Stimulated activated CD4-positive, alpha-beta T cell treated with anti-CD3 and anti-CD28 coated beads, Interleukin-12 subunit alpha, Interleukin-12 subunit beta, amount 100 ng/mL, for 24 hours (primary cell): ENCODE measurements at places on chromosomes 7 and 10.
A peak's percentile ranks its signal among the peaks of the same experiment; 100 is the strongest.

- DNase-seq, result no peak
These were observed 261.1 kb upstream of the CSTF2T start for GRCh38 chr10:51960494-51960895.

GRCh38 chr7:35680403-35681013 lies 14.4 kb downstream of the HERPUD2 start:
- no peak for DNase-seq

DNA sequence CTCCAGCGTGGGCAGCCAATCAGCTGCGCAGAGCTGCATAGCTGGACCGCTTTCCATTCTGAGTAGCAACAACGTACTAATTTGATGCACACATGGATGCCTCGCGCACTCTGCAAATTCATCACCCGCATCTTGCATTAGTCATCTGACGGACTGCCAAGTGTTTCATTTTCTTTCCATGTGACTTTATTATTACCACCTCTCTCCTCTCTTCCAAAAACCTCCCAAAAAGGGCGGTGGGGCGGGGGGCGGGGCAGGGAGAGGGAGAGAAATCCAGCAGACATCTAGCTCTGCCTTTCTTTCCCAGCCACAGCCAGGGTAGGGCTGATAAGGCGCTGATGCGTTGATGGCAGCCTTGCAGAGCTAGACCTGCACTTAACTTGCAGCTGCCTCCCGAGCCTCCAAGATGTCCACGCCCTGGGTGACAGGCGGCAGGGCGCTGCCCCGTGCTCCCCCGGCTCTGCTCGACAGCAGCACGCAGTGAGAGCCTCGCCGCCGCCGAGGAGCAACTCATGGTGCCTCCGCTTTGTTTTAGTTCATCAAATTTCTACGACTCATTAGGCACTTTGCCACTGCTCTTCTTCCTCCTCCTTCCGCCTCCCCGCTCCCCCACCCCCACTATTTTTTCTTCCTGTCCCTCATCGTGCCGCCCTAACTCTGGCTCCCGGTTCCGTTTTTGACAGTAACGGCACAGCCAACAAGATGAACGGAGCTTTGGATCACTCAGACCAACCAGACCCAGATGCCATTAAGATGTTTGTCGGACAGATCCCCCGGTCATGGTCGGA lies 147.3 kb downstream of the CELF2 start:
- peak; percentile 57 for DNase-seq

- DNase-seq, result no peak
These were observed 4.6 kb upstream of the CYP2C19 start for GRCh38 chr10:94757916-94758315.

- no peak for DNase-seq
These were observed 511.4 kb upstream of the GALNT17 start for GRCh38 chr7:70620333-70621055.

DNA sequence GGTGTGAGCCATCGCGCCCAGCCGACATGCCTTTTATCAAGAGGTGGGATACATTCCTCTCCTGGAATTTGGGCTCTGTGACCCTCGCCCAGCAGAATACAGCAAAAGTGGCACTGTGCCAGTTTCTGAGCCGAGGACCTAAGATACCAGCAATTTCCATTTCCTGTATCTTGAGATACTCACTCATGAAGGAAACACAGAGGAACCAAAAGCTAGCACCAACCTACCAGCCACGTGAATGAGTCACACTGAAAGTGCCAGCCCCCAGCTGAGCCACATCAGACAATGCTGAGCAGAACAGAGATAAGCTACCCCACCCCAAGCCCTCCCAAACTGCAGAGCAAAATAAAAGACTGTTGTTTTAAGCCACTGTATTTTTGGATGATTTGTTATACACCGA lies 56.3 kb downstream of the CACUL1 start:
- DNase-seq, result peak; percentile 58

DNA sequence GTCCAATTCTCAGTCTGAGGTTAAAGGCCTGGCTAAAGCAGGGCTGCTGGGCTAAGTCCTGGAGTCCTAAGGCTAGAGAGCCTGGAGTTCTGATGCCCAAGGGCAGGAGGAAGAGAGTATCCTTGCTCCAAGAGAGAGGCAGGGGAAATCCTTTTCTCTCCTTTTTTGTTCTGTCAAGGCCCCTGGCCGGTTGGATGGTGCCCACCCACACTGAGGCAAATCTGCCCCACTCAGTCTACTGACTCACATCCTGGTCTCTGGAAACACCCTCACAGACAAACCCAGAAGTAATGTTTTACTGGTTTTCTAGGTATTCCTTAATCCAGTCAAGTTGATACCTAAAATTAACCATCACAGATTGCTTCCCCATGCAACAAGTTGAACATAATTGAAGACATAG lies 23.0 kb downstream of the ZNF518A start:
- DNase-seq, result no peak

DNA sequence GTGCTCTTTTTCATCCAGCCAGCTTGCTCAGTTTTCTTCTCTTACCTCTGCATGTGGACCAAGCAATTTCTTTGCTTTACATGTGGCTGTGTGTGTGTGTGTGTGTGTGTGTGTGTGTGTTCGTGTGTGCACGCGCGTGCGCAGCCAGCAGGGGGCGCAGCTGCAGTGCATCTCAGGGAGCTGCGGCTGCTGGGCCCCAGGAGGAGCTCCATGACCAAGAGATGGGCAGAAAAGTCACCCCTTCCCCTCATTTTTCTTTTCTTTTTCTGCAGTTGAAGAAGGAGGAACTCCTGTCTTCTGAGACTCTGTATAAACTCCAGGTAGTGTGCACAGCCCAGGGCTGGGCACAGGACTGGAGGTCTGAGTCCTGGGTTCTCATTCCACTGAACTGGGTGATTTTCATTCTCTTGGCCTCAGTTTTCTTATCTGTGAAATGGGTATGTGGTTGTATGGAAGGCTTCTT lies 41.8 kb downstream of the BLNK start:
- DNase-seq, result peak; percentile 54

DNA sequence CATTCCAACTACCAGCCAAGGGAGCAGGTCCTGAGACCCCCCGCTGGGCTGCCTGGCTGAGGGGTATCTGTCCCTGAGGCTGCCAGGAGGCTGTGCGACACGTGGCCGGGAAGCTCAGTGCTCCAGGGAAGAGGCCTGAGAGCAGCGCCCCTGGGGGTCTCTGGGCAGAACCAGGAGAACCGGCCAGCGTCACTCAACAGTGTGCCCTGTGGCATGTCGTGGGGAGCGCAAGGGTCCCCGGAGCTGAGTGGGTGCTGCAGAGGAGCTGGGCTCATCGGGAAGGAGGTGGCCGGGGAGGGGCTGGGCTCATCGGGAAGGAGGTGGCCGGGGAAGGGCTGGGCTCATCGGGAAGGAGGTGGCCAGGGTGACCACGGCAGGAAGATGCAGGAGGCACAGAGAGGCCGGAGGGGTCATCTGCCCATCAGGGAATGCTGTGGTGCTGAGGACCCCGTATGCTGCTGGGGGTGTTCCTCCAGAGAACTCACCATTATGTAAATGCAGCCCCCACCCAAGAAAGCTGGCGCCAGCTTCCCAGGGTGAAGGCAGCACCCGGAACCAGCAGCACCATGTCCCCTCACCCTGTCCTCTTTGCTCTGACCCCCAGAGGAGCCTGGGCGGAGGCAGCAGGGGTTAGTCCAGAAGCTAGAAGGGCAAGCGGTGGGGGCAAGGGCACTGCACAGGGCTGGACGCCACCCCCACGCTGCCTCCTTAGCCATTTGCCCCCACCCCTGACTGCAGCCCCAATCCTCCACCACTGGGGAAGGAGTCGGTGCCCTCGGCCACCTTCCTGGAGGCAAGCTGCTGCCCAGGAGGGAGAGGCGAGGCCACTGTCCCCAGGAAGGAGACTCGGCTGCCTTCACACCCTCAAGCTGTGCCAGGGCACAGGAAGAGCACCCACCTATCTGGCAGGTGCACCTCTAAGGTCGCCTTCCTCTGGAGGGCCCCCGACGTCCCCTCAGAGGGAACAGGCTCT lies 33.3 kb downstream of the CALML3 start:
- no peak for DNase-seq

DNA sequence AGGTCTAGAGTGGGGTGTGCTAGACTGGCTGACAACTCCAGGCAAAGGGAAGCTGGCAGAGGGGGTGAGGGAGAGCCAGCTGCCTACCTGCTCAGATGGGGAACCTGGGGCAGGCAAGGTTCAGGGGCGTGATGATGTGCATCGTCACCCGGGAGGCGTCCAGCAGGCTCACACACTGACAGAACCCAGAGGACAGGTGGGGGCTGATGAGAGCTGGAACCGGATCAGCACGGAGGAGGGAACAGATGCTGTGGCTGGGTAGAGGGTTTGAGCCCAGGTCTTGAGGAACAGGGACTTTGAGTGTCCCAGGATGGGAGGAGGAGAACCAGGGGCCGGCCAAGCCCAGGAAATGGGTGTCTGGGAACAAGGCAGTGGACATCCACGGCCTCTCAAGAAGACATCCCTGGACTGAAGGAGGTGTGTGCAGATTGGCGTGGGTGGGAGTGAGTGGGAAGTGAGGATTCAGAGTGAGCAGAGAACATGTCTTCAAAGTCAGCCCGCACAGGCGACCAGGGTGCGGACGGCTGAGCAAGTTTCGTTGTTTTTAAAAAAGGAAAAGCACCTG lies 3.9 kb downstream of the RASGEF1A start:
- DNase-seq, result no peak

DNA sequence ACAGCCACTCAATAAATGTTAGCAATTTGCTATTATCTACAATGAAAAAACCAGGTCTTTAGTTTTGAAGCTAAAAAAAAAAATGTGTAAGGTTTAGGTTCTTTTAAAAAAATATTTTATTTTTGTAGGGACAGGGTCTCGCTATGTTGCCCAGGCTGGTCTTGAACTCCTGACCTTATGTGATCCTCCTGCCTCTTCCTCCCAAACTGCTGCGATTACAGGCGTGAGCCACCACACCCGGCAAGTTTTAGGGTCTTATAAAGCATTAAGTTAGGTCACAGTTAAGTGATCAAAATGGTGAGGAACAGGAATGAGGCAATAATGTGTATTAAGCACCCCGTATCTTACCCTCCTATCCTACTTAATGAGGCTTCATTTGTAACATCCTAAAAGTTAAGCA lies 774 bp downstream of the SEM1 start:
- DNase-seq, result no peak

- DNase-seq, result no peak
These were observed 31.2 kb downstream of the BAIAP2L1 start for GRCh38 chr7:98369726-98370125.

GRCh38 chr7:74178632-74179031 lies 4.5 kb downstream of the EIF4H start:
- DNase-seq, result no peak

- no peak for DNase-seq
These were observed 118.3 kb downstream of the ARID5B start for GRCh38 chr10:62019685-62020359.

DNA sequence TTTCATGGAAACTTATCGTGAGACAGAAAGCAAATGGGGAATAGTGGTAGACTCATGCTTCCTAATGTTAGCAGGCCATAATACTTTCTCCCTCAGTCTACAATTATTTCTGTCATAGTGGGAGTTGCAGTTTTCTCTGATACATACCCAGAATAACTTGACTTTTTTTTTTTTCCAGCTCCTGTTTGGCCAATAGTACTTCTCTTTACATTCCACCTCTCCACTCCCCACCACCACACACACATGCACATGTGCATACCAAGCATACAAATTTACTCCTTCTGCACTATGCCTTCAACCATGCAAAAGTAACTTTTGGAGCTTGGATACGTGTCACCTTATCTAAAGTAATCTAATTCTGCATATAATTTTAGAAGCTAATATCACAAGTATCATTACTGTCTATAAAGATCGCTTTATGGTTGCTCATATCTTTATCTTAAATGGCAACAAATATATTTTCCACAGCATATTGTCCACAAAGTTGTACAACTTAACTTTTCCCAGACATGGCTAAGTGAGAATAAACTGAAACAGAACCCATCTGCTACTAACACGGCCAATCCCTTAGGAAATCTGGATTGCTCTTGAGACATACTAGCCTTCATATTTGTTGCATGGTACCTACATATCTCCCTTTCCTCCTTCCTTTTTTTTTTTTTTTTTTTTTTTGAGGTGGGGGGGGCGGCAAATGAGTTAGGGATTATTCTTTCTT lies 49.0 kb downstream of the TES start:
- no peak for DNase-seq

DNA sequence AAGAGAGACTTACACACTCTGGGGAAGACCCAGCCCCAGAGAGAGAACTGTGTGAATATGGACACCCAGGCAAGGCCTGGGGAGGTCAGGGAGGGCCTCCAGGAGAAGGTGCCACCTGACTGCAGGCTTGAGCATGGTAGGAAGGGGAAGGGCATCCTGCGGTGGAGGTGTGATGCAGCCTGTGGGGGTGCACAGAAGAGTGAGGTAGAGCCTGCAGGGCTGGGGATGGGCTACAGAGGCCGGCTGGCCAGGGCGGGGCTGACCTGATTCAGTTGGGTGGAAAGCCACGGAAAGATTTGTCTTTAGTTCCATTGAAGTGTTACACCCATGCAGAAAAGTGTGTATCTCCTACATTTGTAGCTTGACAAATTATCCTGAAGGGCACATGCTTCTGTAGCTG lies 47.6 kb downstream of the ZMIZ1 start:
- DNase-seq, result no peak

- DNase-seq, result no peak
These were observed 2.1 kb downstream of the CASP7 start for GRCh38 chr10:113681533-113682470.

DNA sequence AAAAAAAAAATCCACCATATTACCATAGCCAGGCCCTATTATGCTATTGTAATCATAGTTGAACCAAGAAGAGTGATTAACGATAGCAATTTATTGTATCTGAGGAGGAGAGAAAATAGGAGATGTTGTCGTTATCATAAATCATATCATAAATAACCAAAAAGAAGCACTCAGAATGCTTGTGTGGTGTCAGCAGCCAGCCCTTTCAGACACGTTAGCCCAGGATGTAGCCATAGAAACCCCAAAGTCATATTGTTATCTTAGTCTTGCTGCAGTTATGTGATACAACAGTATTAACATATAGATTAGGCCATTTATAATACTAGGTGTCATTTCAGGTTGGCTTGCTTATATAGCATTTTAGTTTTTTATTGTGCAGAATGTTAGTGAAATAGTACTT lies 102.2 kb upstream of the GATA3 start:
- no peak for DNase-seq

DNA sequence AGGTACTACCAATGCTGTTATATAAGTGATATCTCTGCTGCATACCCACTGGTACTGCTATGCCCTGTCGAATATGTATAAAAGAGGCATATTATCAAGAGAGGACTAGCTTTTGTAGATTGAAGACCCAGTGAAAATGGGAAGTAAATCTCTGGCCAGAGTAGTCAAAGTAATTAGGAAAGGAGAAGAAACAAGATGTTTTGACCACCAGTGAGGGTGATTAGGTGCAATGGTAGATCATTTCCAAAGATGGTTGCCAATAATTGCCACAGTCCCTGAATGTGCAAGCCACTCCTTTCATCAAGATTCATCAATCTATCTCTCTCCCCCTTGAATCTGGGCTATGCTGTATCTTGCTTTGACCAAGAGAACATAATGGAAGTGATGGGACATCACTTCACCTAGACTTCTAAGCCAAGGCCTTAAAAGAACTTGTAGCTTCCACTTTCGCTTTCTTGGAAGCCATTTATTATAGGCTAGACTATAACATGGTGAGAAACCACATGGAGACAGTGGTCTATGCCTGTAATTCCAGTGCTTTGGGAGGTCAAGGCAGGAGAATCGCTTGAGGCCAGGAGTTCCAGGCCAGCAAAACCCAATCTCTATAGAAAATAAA lies 52.6 kb upstream of the ST8SIA6 start:
- DNase-seq, result no peak
